ENCODE measurements at places on chromosomes 4 and X.
A peak's percentile ranks its signal among the peaks of the same experiment; 100 is the strongest.

- DNase-seq = no peak
Observed at GRCh38 chr4:35652197-35652596, 592.1 kb downstream of the ARAP2 start.

- DNase-seq = no peak
Observed at GRCh38 chr4:98352940-98353339, 91.8 kb downstream of the RAP1GDS1 start.

DNA sequence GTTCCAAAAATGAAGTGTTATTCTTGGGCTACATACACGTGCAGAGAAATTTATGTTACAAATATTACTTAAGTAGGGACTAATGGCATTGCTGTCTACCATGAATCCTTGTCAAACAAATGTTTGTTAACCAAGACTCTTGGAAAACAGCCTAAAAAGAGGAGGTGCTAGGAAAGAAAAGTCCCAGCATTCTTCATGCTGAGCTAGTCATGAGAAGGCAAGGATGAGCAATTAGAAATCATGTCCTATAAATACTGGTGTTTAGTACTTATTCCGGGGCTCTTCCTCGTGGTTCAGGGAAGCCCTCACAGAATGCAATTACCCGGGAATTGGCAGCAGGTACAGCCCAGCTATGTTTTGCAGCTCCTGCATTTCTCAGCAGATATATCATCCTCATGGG, 378.1 kb upstream of the FTHL17 start:
- no peak for DNase-seq

GRCh38 chr4:17328141-17328815, 183.6 kb downstream of the QDPR start:
- DNase-seq = no peak

GRCh38 chrX:144531877-144532276, 648.0 kb downstream of the UBE2NL start:
- no peak for DNase-seq

DNA sequence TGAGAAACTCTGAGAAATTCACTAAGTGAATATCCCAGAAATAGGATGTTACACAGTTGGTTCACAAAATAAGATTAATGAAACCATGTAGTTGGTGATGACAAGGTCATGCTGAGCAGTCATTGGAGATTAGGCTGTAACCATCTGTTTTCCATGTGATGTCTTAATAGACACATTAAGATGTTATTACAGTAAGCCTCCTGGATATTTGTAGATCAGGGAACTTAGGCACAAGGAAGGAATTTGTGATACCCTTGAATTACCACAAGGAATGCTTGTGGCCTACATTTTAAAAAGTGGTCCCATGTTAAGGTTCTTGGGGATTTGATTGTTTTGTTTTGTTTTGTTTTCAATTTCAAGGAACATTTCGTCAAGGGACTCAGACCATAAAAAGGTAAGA, 185.6 kb upstream of the BANK1 start:
- DNase-seq = no peak

- no peak for DNase-seq
Observed at GRCh38 chr4:67871867-67872266, 11.9 kb downstream of the TMPRSS11D start.

- DNase-seq = no peak
Observed at GRCh38 chrX:47817897-47818296, 18.8 kb upstream of the ZNF81 start.

DNA sequence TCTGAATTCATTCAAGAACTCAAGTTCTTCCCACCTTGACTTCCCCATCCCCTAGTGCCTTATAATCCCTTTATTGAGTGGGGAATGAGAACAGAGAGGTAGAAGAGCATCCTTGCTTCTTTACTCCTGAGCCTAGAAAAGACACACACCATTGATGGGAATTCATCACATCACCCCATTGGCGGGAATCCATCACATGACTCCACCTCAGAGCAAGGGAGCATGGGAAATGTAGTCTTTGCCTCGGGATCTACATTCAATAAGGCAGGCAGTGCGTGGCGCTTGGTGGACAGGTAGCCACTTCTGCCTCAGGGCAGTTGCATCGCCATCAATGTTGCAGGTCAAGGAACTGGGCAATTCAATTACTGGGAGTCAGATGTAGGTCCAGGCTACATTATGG, 50.7 kb downstream of the MXRA5 start:
- no peak for DNase-seq

DNA sequence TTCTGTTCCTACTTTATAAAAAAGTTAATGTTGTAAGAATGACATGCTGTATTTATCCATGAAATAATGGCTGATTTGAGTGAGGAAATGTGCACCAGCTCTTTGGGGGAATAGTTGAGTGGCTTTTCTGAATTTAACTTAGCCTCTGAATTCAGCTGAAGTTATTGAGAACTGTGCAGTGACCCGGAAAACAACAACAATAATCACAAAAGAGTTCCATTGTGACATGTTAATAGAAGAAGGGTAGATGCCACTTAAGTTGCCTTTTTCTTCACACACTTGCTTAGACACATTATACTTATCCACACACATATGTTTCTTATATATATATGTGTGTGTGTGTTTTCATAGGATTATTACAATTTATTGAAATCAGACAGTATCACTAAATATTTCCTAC, 301.2 kb downstream of the BMPR1B start:
- DNase-seq = no peak

DNA sequence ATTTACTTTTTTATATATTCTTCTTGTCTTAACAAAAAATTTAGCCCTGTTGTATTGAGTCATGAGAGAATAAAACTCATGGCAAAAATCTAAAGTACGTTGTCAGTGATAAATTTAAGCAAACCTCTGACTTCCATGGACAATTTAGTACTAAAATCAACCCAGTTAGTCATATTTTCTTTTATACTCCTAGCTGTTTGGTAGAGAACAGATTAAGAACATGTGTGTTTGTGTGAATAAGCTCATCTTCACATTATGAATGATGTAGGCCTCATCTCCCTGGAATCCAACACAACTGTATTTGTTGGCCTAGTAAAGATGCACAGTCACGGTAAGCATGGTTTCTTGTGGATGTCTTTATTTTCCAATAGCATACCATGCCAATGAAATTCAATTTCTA, 40.8 kb upstream of the FAM47B start:
- DNase-seq = no peak

DNA sequence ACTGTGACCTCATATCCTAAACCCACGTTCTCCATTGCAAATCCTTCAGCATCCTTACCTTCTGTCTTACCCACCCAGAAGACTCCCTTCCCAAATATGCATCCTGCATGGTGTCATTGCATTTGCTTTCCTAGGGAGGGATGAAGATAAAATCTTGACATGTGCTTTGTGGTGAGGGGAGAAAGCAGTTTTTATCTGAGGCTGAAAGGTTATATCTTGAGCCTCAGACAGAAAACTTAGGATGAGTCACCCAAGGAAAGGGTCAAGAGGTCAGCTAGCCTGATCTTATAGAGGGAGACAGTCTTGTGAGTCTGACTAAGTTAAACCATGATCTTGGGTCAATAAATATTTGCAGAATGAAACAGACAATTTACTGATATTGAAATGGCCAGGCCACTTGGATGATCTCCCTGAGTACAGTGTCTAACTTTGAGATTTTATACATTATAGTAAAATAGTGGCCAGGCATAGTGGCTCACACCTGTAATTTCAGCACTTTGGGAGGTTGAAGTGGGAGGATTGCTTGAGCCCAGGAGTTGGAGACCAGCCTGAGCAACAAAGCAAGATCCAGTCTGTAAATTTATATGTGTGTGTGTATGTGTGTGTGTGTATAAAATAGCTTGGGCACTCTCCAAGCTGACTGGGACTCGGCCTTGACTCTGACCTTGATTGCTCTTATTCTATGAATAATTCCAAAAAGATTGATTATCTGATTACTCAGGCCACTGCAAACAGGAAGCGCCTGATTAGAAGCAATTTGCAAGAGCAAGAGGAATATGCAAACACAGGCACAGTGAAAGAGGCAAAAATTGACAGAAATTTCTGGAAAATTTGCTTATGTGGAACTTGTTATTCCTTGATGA, 15.4 kb upstream of the FAM9C start:
- DNase-seq = no peak

DNA sequence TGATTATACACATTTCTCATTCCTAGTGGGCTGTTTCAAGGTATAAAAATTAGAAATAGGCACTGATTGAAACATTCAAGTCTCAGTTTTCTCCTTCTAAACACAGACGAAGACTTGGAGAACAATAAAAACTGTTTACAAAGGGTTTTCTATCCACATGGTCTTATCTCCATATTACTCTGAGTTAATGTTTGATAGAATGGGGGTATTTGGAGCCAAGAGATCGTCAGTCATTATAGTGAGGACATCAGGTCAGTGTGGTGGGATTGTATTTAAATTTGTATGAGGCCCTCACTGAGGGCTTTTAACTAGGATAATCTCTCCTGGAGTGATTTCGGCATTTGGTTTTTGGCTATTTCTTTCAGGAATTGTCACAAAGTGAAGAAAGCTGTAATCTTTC, 16.4 kb upstream of the DYNLT3 start:
- DNase-seq = no peak

- no peak for DNase-seq
Observed at GRCh38 chr4:180650273-180650672, 1592.9 kb upstream of the TENM3 start.

GRCh38 chr4:104302731-104303130, 192.0 kb downstream of the CXXC4 start:
- DNase-seq = no peak

GRCh38 chr4:150289881-150290280, 211.6 kb downstream of the DCLK2 start:
- no peak for DNase-seq

GRCh38 chrX:48540028-48540375, 488 bp downstream of the TBC1D25 start:
- DNase-seq = no peak

- peak; percentile 34 for DNase-seq
Observed at GRCh38 chrX:74779175-74779574, 146.1 kb downstream of the NEXMIF start.

- peak; percentile 75 for DNase-seq
Observed at GRCh38 chr4:2800691-2801596, 8.1 kb downstream of the SH3BP2 start.

GRCh38 chr4:110197529-110198042, 829 bp downstream of the ELOVL6 start:
- DNase-seq = peak; percentile 73

DNA sequence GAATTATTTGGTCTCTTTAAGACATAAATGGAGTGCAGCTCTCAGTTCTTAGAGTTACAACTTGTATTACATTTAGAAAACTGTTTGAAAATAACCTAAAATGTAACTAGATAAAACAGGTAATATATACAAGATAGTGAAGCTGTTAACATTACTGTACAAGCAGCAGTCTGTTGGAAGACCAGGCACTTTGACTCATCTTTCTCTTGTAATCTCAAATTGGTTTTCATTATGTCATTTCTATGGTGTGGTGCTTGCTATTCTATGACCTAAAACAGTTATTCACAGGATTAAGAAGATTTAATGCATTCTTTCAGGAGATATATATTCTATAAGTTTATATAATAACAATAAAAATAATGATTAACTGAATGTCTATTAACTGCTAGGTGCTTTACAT, 282.5 kb upstream of the PITX2 start:
- DNase-seq = no peak
